Hepatocyte (in vitro differentiated cells): ENCODE measurements at places on chromosomes 13 and 19. TPM values are rescaled to one million over a fixed set of nuclear protein-coding genes. Genes with fewer than 3 reads are reported as not detected.
A peak's percentile ranks its signal among the peaks of the same experiment; 100 is the strongest.

DNA sequence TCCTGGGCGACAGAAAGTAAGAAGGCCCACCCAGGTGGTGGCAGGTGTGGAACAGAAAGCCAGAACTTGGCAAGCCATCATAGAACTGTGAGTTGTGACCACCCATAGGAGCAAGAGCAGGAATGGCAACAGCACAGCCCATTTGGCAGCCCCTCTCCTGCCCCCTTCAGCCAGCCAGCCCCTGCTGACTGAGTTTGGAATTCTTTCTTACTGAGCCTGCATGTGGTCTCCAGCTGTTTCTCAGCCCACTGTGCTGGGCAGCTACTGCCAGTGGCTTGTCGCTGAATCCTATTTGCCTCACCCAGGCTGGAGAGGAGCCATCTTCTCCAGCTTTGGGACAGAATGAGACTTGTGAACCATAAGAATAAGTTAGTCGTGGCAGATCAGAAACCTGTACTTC is 28.3 kb downstream of the CNMD start:
- no peak for DNase-seq

DNA sequence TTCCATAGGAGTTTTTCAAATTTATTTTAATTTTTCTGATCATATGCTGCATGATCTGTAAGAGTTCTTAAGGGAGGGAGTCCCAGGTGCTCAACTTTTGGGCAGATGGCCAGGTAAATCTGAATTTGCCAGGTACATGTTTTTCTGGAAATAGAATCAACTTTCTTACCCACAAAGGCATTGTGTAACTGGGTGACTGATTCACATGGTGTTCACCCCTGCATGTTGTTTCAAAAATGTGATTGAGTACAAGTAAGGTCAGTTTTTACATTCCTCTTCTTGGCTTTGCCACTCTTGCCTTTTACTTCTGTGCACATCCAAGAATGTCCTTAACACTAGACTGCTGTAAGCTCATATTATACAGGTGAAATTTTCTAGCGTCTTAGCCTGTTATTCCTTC is 30.4 kb downstream of the RB1 start:
- no peak for DNase-seq

GRCh38 chr13:93320942-93321341 is 94.3 kb downstream of the GPC6 start:
- DNase-seq, result no peak

GRCh38 chr13:106804991-106805390 is 237.1 kb upstream of the ARGLU1 start:
- DNase-seq, result no peak

DNA sequence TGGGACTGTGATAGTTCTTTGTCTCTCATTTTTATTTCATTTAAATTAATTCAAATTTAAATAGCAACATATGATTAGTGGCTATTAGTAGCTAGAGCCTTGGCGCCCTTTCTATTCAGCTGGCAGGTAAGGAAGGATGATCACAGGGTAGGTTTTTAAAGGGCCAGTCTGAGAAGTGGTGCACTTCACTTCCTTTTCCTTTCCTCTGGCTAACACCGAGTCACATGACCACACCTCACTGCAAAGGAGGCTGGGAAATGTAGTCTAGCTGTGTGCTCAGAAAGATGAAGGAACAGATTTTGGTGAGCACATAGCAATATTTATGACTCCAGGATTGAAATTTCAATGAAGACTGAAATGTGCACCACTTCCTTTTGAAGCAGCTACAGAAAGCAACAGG is 128.7 kb downstream of the TSHZ3 start:
- DNase-seq, result no peak

DNA sequence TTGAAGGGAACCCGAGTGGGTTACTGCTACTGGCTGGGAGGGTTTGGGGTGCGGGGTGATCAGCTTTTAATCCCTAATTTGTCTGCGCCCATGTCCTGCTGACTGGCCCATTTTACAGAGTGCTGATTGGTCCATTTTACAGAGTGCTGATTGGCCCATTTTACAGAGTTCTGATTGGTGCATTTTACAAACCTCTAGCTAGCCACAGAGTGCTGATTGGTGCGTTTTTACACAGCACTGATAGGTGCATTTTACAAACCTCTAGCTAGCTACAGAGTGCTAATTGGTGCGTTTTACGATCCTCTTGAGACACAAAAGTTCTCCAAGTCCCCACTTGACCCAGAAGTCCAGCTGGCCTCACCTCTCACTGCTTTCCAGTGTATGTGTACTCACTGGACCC is 43.2 kb downstream of the MTMR6 start:
- DNase-seq, result no peak

DNA sequence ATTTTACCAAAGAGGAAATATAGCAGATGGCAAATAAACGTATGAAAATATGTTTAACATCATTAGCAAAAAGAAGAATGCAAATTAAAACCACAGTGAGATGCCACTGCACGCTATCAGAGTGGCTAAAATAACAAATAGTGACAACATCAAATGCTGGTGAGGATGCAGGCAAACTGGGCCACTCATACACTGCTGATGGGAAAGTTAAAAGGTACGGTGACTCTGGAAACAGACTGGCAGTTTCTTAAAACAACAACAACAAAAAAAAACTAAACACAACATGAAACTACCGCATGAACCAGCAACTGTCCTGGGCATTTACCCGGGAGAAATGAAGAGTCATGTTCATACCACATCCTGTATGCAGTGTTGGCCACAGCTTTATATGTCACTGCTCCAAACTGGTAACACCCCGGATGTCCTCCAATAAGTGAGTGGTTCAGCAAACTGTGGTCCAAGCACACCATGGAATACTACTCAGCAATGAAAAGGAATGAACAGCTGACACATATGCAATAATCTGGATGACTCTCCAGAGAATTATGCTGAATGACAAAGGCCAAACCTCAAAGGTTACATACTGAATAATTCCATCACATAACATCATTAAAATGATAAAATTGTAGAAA is 22.3 kb downstream of the EPS15L1 start:
- no peak for DNase-seq

DNA sequence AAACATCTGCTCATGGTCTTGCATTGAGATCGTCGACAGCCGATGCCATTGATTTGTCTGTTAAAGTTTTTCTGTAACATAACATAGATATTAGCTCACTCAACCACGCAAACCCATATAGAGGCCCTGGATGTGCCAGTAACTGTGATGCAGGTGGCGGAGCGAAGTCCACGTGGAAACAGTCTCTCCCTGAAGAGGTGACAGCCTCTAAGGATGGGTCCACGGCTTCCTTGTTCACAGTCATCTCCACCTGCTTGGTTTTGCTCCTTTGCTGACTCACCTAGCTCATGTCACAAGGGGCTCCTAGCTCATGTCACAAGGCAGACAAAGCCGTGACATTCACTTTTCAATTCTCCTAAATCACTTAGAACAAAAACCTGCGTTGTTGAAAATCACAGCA is 42.4 kb upstream of the FARP1 start:
- DNase-seq, result peak; percentile 39

- no peak for DNase-seq
These were observed 202.7 kb downstream of the SHISA2 start for GRCh38 chr13:25848812-25849745.

GRCh38 chr19:4059891-4060620 is 6.6 kb downstream of the ZBTB7A start:
- peak; percentile 73 for DNase-seq

DNA sequence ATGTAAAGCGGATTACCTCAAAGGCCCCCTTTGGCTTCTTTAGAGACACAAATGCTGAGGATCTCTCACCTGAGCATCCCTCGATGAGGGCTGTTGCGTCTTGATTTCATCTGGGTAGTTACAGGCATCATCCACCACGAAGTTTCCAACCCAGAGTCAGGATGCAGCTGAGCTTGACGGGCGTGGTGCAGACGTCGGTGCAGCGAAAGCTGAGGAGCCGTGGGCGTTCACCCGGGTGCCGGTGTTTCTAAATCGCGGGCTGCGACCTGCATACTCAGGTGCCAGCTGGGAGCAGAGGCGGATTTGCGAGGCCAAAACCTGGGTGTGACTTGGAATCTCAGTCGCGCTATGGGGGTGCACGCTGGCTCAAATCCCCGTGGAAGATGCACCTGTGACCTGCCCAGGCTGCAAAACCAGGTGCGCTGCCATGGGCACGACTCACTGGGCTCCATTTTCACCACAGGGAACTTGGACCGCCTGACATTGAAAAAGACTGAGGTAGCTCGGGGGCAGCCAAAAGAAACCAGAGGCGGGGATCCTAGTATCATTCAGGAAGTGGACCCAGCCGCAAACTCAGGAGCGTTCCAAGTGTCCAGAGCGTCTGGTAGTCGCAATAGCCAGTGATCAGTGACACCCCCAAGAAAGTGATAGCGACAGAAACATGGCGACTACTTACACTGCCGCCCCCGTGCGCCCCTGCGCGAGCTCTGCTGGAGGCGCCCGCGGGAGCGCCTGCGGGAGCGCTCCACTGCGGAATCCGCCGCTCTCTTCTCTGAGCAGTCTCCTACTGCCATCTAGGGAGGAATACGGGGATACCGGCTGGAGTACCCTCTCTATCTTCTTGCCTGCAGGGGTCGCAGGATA is 36.4 kb upstream of the IGFL4 start:
- DNase-seq, result peak; percentile 91

GRCh38 chr13:71876648-71877255 is 9.7 kb upstream of the DACH1 start:
- DNase-seq, result no peak

DNA sequence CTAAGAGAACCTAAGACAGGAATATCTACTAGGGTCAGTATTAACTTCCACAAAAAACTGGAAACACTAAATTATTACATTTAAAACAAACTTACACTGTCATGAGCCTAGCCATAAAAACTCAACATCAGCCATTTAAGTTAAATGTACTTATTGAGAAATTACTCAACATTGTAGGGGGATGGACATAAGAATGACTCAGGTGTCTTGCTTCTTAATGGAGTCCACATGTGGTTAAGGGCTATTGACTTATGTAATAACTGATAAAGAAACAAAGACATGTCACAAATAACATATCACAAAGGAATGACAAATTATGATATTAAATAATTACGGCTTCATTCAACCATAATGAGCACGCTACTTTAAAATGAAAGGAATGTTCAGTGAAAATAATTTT is 36.2 kb downstream of the CLDN10 start:
- DNase-seq, result no peak

DNA sequence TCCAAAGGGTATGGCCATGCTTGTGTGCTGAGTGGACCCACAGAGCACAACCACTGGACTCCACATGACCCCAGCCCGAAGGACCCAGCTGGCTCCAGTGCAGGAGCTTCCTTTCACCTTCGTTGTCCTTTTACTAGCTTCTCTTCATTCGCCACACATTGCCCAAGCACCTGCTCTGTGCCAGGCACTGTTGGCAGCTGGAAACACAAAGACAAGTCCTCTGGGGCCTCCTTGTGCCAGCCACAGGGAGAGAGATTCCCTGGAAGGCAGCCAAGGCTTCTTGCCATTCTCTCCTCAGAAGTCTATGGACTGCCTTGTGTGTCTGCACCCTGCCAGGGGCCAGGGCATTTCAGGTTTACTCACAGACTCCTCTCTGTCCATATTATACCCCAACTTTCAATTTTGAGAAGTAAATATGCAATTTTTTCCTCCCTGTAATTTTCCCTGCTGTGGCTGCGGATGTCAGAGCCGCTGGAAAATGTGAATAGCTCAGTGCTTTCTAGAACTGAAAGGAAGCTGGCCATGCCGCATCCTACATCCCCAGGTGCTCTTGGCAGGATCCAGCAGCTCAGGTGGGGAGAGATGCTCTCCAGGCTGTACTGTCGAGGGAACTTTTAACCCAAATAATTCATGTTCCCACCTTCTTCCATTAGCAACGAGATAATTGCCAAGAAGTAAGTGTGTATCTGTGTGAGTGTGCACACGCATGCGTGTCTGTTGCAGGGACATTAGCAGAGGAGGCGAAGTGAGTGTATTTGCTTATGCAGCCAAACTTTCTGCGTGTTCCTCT is 57.2 kb downstream of the CHST8 start:
- no peak for DNase-seq

DNA sequence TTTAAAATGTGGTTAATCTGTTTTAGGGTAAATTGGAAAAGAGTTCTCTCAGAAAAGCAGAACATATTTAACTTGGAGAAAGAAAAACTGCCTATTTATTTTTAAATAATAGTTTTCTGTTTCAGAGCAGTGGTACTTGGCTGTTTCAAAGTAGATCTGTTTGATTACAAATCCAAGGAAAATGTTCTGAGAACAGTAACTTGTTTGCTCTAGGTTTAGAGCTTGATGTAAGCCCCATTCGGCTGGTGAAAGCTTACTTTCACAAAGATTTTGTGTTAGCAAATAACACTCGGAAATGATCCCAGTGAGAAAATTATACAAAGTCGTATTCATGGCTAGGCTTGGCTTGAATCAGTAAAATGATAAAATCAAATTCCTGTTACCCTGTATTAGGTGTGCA is 395.8 kb upstream of the GPC6 start:
- DNase-seq, result no peak

DNA sequence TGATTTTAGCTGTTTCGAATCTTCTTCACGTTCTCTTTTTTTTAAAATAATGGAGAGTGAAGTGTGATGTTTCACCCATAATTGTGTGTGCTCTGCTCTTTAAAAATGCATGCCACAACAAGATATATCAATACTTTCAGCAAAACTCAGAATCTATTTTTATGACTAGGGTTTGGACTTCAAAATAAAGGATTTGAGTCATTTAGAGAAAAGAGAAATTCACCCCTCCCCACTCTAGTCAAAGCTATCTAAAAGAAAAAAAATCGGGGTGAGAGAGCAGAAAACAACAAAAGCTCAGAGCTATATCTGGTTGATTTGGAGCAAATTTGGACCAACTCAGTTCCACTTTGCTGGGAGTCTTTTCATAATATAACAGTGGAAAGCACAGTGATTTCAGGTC is 244.5 kb downstream of the DNAJC15 start:
- DNase-seq, result no peak

- peak; percentile 66 for DNase-seq
These were observed 9.2 kb upstream of the CLIP3 start for GRCh38 chr19:36041831-36042230.

DNA sequence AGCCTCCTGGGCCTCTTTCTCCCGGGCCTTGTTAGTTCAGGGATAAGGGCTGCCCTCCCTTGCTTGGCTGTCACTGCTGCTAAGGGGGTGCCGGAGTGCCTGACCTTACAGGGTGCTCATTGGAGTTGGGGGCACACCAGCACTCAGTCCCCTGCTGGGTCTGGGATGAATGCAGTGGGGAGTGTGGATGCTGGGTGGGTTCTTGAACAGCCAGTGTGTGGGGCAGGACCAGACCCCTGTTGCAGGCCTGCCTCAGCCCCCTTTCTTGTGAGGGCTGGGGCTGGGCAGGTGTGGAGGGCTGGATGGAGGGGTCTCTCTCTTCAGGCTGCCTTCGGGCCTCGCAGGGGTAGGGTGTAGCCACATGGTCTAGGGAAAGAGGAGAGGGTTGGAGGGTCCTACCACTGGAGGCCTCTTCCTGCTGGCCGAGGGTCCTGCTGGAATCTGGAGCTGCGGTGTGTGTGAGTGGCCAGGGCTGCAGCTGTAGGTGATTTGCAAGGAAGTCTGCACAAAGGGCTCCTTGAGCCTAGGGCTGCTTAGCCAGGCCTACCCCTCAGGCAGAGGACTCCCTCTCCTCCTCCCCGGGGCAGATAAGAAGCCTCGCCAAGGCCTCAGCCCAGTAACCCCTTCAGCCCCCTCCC is 3.2 kb downstream of the CEBPA start:
- DNase-seq, result no peak

CBARP gene
- 7.1 and 10.7 TPM in 2 replicates for polyA plus RNA-seq

TMEM86B gene
- 48.6 and 62.3 TPM in 2 replicates for polyA plus RNA-seq

GDF15 gene
- 175 and 185 TPM in 2 replicates for polyA plus RNA-seq

DMKN gene
- 99.5 and 111 TPM in 2 replicates for polyA plus RNA-seq

TSHZ3 gene
- 5.3 and 5.7 TPM in 2 replicates for polyA plus RNA-seq

SCN1B gene
- 2.5 and 3.1 TPM in 2 replicates for polyA plus RNA-seq

NCLN gene
- polyA plus RNA-seq, result 85.5 and 94.2 TPM in 2 replicates

LILRA1 gene
- not detected in 2 replicates for polyA plus RNA-seq

SLC25A41 gene
- 0.50 TPM in 1 of 2 replicates, not detected in the other for polyA plus RNA-seq

THSD8 gene
- 5.1 and 5.7 TPM in 2 replicates for polyA plus RNA-seq

TSSK6 gene
- polyA plus RNA-seq, result 1.3 TPM in 1 of 2 replicates, not detected in the other

GNA15 gene
- polyA plus RNA-seq, result 0.29 and 0.45 TPM in 2 replicates

ZNF419 gene
- 9.3 and 9.4 TPM in 2 replicates for polyA plus RNA-seq

GIPC3 gene
- 0.19 and 0.28 TPM in 2 replicates for polyA plus RNA-seq
